Daoy (cell line): ENCODE measurements at places on chromosomes 6 and 20. TPM values are rescaled to one million over a fixed set of nuclear protein-coding genes. Genes with fewer than 3 reads are reported as not detected.
A peak's percentile ranks its signal among the peaks of the same experiment; 100 is the strongest.

ZNF512B gene
- total RNA-seq, result 3.9 and 4.5 TPM in 2 replicates

TBXT gene
- 0.57 TPM in 1 of 2 replicates, not detected in the other for total RNA-seq

FRK gene
- total RNA-seq, result 0.21 and 0.57 TPM in 2 replicates

LINC00237 gene
- 4.4 TPM in 1 of 2 replicates, not detected in the other for total RNA-seq

HLA-DQB1 gene
- total RNA-seq, result 0.23 and 0.51 TPM in 2 replicates

HUS1B gene
- total RNA-seq, result 2.9 and 6.8 TPM in 2 replicates

SPAG4 gene
- total RNA-seq, result 0.17 TPM in 1 of 2 replicates, not detected in the other

KIAA0408 gene
- 1.9 and 5.9 TPM in 2 replicates for total RNA-seq

CCDC28A gene
- total RNA-seq, result 19.0 and 19.9 TPM in 2 replicates

CNBD2 gene
- 3.5 and 8.1 TPM in 2 replicates for total RNA-seq

TBX18 gene
- total RNA-seq, result 8.2 and 8.6 TPM in 2 replicates

SLC25A27 gene
- 2.8 and 7.5 TPM in 2 replicates for total RNA-seq

DNA sequence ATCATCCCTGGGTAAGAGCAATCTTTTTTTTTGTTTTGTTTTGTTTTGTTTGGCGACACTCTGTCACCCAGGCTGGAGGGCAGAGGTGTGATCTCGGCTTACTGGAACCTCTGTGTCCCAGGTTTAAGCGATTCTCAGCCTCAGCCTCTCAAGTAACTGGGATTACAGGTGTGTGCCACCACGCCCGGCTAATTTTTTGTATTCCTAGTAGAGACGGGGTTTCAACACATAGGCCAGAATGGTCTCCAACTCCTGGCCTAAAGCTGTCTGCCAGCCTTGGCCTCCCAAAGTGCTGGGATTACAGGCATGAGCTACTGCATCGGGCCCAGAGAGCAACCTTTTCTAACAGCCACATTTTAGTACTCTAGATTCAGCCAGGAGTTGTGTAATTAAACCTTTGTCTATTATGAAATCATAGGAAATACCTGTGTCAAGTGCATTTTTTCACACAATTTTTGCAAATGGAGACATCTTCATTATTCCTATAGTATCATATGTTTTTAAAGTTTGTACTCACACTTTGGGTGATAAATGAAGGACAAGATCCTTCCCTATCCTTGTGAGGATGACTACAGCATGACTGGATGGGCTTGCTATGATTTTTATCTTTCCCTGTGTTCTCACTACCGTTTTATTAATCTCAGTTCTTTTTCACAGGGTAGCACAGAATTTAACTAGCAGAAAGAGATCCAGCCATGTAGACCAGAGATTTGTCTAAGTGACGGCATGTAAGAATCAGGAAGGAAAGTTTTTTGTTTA is 82.6 kb downstream of the OR2B2 start:
- no peak for DNase-seq

DNA sequence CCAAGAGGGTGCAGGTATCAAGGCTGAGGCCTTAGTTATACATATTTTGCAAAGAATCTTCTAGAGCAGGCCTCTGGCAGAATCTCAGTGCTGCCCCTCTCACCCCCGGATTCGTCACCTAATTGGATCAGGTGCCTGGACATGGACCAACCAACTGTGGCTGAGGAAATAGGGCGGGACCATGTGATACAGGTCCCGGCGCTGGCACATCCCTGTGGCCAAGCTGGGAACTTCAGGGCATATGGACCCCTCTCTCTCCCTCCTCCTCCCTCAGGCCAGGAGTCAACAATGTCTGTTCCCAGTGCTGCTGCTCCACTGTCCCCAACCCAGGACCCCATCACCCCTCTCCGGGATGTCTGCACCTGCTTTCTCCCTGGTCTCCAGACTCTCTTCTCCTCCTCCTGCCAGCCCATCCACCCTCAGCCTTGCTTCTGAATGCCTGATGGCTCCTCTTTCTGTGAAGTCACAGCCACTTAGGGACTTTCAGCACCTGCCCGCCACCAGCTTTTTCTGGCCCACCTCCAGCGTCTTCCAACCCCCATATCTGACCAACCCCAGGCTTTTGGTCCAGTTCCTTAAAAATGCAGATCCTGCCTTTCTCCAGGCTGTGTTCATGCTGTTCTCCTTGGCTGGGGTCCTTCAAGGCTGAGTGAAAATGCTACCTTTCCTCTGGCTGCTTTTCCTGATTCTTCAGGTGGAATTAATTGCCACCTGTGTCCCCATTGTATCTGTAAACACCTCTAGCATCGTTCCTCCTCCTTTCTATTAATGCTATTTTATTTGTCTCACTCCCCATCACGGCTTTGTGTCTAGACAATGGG is 19.0 kb upstream of the MLN start:
- peak; percentile 68 for DNase-seq

DNA sequence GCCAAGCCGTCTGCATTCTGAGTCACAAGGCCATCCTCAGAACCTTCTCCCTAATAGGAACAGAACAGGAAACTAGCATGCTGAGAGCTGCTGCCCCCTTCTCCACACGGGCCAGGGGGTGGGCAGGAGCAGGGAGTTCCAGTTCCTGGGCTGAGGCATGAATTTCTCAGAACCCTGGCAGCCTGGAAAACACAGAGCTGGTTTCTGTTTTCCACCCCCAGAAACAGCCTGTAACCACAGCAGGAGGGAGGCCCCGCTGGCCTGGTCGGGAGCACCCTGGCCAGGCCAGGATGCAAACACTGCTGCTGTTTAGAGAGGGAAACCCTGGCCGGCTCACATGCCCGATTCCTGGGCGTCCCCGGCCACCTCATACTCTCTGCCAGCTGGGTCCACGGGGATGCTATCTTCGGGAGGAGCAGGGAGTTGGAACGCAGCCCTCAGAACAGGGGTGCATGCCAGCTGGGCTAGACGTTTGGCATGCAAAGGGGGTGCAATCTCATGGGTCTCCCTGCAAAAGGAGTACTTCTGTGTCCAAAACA is 130.1 kb downstream of the NFATC2 start:
- peak; percentile 35 for DNase-seq

DNA sequence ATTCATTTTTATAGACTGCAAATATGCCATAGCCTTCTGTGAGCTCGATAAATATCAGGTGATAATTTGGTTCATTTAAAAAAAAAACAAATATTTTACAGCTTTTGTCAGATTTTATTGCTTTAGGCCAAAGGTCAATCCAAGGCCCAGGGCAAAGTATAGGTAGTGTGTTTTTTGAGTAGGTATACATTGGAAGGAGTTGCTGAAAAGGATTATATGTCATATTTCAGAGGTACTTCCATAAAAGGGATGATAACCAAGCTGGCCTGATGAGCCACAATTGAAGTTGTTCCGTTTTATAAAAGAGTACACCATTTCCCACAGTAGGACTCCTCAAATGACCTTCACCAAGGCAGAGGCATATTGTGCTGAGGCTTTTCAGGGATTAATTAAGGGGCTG is 452.8 kb upstream of the FLRT3 start:
- no peak for DNase-seq

DNA sequence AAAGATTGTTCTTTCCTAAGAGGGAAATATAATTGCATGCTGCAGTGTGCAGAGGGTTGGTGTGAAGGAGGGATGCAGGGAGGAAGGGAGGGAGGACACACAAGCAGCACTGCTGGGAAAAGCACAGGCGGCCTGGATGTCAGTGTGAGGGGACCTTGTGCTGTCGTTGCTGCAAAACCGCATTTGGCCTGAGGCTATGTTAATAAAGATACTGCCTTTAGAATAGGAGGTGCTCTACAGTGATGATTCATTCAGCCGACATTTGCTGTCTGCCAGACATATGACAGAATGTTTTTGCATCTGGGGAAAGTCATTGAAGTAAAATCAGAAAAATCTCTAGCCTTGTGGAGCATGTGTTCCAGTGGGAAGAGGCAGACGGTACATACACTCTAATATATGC is 50.5 kb upstream of the TRIM26 start:
- peak; percentile 90 for DNase-seq

DNA sequence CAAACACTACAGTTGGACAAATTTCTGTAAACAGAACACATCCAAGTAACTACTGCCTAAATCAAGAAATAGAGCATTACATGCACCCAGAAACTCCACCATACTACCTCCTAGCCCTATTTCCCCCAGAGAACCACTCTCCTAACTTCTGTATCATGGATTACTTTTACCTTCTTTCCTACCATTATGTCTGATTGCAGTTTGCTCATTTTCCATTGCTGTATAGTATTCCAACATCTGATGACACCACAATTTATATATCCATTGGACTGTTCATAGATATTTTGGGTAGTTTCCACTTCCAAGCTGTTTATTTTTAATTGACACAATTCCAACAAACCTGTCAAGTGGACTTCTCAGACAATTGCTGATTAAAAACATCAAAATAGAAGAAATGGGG is 271.1 kb downstream of the CDC5L start:
- no peak for DNase-seq

- DNase-seq, result no peak
These were observed 31.3 kb downstream of the KCNK5 start for GRCh38 chr6:39197922-39198500.

DNA sequence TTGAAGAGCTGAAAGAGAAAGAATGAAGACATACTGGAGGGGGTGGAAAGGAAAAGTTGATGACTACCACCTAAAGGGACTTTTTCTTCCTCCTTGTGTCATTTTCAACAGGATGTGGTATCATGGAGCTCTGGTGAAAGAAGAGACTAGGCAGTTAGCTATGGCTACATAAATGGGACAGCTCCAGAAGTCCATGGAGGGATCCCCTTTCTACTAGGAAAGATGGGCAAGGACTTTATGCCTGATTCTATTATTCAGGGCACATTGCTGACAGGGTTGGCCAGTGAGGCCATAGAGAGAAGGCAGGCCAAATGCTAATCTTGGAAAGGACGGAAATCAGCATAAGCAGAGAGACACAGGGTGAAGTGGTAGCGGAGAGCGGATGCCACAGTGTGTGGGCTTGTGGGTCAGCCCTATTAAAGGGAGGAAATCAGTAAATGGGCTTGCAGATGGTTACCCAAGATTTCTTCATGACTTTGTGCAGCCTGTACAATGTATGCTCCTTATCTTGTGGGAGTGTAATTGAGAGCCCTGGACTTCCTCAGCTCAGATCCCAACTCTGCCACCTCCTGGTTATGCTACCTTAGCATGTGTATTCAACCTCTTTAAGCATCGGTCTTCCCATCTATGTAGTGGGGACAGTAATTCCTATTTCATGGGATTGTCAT is 77.4 kb upstream of the TMEM170B start:
- peak; percentile 45 for DNase-seq

DNA sequence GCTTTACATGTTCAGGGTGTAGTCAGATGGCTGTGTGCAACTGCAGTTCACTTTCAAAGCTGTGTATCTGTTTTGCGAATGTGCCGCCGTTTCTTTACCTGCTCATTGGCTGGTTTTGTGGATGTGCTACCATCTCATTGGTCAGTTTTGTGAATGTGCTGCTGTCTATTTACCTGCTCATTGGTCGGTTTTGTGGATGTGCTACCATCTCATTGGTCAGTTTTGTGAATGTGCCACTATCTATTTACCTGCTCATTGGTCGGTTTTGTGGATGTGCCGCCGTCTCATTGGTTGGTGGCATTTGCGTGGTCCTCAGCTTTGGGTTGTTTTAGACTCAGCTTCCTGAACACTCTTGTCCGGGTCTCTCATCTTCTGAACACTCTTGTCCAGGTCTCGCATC is 40.5 kb upstream of the BHLHE23 start:
- no peak for DNase-seq

DNA sequence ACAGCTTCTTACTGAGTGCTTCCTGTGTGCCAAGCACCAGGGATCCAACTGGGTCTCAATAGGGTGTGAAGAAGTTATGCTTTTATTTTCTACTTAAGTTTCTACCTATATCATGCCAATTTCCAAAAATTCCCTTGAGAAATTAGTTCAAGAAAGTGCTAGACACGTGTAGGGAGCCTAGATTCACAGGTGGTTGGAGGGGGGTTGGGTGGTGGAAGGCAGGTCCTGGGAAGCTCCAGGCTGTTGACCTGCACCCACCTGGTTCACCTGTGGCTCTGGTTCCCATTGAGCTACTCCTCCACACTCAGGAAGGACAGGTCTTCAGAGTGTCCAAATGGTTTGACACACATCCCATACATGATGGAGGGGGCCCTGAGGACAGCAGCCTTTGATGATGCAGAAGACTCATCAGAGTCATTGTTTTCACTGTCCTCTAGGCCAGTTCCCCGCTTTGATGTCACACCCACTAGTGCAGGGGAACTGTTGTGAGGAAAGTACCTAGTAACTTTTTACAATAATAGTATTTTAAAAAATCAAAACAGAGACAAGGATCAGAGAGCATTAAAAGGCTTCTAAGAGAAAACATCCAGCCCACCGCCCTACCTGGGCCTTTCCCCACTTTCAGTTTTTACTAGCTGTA is 39.8 kb upstream of the MYL9 start:
- no peak for DNase-seq

DNA sequence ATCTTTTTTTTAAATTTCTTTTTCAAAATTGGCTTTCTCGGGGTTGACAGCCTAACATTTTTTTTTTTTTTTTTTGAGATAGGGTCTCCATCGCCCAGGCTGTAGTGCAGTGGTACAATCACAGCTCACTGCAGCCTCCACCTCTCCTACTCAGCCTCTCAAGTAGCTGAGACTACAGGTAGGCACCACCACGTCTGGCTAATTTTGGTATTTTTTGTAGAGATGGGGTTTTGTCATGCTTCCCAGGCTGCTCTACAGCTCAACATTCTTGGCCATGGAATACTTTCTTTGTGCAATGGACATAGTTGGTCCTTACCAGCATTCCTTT is 6.4 kb upstream of the CTNNBL1 start:
- DNase-seq, result no peak

- no peak for DNase-seq
These were observed 89.7 kb downstream of the SMPDL3A start for GRCh38 chr6:122878796-122879195.

DNA sequence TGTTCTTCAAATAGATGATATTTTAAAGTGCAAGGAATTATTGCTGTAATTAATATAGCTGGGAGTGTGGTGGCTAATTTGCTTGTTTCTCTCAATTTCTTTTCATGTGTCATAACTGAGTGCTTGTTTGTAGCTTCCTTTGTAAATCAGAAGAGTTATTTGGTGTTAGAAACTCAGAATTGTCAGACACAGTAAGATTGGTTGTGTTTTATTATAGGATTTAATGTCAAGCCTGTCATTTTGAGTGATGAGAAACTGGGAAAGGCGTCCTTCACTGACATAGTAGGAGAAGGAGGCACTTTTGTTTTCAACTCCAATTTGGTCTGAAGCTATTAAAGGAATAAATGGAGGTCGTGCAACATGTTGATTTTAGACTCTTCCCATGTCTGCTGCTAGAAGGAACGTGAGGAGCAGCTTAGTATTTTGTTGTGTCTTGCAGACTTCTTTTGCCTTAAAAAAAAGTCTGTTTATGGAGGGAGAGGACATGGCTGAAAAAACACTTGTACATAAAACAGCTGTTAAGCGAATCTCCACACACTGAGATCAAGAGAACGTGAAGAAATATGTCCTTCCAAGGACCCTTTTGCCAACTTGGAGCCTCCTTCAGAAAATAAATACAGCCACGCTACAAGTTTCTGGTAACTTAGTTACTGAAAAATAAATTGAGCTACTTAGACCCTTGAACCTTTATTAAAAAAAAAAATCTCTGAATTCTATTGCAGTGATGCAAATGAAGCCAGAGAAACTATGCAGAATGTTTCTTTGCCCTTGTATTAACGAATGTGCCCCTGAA is 59.5 kb downstream of the BMP6 start:
- DNase-seq, result no peak
